Stimulated activated CD8-positive, alpha-beta memory T cell treated with anti-CD3 and anti-CD28 coated beads, Interleukin-2, amount 100 ng/mL, for 1 hour (primary cell): ENCODE measurements at places on chromosomes 13 and 19.

DNA sequence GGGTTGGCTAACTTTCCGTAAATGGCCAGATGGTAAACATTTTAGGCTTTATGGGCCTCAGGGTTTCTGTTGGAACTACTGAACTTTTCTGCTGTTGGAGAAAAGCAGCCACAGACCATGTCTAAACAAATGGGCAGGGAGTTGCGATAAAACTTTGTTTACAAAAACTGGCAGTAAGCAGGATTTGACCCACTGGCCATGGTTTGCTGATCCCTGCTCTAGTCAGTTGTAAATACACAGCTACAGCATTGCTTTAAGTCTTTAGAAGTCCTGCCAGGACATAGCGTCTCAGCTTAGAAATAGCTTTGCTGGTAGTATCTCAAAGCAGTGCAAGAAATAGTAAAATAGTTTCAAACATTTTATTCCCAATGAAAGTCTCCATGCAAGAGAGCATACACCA lies 88.4 kb downstream of the NALCN start:
- no peak for DNase-seq

GRCh38 chr19:32458500-32459123 lies 53.0 kb downstream of the DPY19L3 start:
- no peak for DNase-seq

DNA sequence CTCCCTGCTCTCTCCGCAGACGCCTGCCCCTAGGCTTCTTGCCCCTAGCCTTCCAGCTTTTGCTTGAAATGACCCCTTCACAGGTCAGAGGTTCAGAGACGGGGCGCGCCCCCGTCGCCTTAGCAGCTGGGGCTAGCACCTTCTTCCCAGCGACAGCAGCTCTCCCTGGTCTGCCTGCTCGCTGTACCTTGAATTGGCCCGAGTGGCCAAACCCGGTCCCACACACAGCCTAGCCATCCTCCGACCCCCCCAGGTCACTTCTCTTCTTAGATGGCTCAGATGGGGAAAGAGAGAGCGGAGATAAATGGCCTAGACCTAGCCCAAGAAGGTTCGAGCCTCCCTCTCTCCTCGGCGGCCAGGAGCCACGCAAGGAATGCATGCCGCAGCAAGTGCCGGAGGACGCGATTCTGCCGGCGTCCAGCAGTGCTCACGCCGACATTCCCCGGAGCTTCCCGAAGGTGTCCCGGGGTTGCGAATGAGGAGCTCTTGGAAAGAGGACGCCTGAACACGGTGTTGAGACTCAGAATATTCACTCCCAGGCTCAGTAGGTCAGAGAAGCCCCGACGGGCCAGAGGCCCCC lies 1.3 kb downstream of the CDX2 start:
- no peak for DNase-seq

DNA sequence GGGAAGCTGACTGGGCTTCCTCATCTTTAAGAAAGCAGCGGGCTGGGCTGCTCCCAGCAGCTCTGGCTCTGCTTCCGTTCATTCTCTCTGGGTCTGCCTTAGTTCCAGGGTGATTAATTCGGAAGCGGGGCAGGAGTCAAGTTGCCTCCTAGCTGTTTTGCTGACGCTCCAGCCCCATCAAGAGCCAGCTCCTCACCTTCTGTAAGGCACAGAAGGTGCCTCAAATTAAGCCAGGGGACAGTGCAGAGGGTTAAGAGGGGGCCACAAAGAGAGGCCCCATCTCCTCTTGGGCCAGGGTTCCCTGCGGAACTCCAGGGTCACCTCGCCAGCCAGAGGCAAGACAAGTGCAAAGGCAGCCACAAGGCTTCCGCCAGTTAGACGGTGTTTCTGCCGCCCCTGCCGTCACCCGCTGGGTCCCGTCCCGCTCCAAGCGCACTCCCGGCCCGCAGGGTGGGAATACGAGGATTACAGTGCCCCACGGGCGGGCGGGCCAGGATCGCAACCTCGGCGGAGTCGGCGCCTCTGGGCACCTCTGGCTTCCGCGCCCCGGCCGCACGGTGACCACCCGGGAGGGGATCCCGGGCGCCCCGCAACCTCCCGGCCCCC lies 508 bp downstream of the SLC15A1 start:
- no peak for DNase-seq

DNA sequence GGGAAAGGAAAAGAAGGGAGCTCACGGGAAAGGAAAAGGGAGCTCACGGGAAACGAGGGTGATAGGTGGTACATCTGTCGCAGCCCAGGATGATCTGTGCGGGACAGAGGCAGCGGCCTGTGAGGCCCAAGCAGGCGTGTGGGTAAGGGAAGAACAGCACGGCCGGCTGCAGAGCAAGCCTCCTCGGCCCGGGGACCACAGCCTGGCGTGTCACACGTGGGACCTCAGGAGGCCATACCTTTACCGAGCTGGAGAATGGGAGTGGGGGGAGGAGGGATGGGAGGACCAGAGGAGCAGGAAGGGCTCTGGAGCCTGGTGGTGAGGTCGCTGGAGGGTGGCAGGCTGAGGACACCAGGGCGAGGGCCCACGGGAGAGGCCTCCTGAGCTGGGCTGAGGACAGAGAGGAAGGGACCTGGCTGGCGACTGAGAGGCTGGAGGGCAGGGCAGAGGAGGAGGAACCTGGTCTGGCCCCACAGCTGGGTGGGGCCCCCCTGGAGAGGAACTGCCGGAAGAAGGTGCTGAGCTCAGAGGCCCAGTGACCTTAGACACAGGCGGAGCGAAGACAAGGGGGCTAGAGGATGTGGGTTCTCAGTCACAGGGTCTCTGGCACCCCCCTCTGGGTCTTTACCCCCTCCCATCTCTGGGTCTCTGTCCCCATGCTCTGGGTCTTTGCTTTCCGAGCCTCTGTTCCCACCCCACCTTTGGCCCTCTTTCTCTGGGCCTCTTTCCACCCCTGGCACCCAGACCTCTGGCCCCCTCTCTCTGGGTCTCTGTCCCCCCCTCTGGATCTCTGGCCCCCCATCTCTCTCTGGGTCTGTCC lies 2.9 kb upstream of the FTL start:
- no peak for DNase-seq
